NCI-H2081 (cell line): ENCODE measurements at places on chromosomes 7 and 10.

DNA sequence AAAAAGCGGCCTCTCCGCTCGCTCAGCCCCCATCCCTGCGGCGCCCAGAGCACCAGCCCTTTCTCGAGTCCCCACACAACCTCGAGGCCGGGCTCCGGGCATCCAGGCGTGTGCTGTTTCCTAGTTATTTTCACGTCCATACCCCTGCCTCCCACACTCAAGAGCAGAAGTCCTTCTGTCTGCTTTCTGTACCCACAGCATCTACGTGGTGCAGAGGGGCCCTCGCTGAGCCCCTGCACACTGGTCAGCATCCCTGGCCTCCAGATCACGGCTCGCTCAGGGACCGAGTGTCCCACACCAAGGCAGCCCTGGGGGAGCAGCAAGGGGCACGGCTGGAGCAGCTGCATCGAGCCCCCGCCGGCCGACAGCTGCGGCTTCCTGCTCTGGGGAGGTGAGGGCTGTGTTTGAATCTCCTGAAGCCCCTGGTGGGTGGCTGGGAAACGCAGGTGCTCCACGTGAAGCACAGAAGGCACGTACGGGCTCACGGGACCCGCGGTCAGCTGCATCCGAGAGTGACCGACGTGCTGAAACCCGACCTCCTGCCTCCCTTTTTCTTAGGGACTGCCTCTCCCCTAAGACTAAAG, 333.1 kb downstream of the DNAJB6 start:
- no peak for DNase-seq

DNA sequence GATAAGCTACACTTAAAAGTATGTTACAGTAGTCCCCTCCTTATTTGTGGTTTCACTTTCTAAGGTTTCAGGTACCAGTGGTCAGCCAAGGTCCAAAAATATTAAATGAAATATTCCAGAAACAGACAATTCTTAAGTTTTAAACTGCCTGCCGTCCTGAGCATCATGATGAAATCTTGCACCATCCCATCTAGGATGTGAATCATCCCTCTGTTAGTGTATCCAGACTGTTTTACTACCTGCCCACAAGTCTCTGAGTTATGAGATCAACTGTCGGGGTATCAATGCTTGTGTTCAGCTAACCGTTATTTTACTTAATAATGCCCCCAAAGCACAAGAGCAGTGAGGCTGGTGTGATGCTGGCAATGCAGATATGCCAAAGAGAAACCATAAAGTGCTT, 11.4 kb downstream of the KDM7A start:
- DNase-seq: no peak

DNA sequence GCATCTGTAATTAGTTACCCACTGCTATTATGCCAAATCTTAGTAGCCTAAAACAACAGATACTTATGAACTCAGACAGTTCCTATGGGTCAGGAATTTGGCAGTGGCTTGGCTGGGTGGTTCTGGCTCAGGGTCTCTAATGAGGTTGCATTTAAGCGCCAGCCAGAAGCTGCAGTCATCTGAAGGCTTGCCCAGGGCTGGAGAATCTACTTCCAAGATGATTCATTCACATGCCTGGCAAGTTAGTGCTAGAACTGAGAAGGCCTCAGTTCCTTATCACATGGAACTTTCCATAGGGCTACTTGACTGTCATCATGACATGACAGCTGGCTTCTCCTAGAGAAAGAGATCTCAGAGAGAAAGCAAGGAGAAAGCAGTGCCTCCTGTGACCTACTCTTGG, 121.3 kb downstream of the AVL9 start:
- DNase-seq: no peak

- DNase-seq: no peak
These were observed 290.0 kb upstream of the GLI3 start for GRCh38 chr7:42527004-42527403.
